A549 treated with CpdA at 1 μM for 4 hours (cell line): ENCODE measurements at places on chromosomes 3 and 15. TPM values are rescaled to one million over a fixed set of nuclear protein-coding genes. Genes with fewer than 3 reads are reported as not detected.

Gene P2RY12
- total RNA-seq: not detected in 5 replicates

Gene CD80
- not detected in 5 replicates for total RNA-seq

Gene CHRM5
- 0.01 to 0.02 TPM in 2 of 5 replicates, not detected in the others for total RNA-seq

Gene CYP11A1
- not detected in 5 replicates for total RNA-seq

Gene GOLGA8A
- 5.9 to 10.4 TPM (median 7.3 TPM) in 5 replicates for total RNA-seq

Gene ASTE1
- total RNA-seq: 3.6 to 5.0 TPM (median 4.1 TPM) in 5 replicates

Gene GBE1
- 26.0 to 33.3 TPM (median 30.1 TPM) in 5 replicates for total RNA-seq

Gene PP2D1
- not detected in 5 replicates for total RNA-seq

Gene AGTR1
- 0.30 to 0.50 TPM (median 0.42 TPM) in 5 replicates for total RNA-seq

Gene SLC22A13
- 0.06 to 0.12 TPM (median 0.10 TPM) in 3 of 5 replicates, not detected in the others for total RNA-seq

Gene TERC
- 0.16 TPM in 1 of 5 replicates, not detected in the others for total RNA-seq

Gene COL7A1
- 152 to 242 TPM (median 215 TPM) in 5 replicates for total RNA-seq

Gene EFHB
- total RNA-seq: 0.37 to 1.1 TPM (median 0.41 TPM) in 5 replicates

Gene C2CD4A
- total RNA-seq: 0.02 to 0.05 TPM (median 0.04 TPM) in 4 of 5 replicates, not detected in the other

Gene GOLGA6D
- 0.05 TPM in 1 of 5 replicates, not detected in the others for total RNA-seq

Gene TGM4
- 0.02 to 0.08 TPM (median 0.06 TPM) in 4 of 5 replicates, not detected in the other for total RNA-seq

Gene PLA1A
- 0.33 to 0.50 TPM (median 0.37 TPM) in 4 of 5 replicates, not detected in the other for total RNA-seq

Gene NANOGP8
- total RNA-seq: not detected in 5 replicates

Gene PPM1L
- 0.54 to 0.90 TPM (median 0.61 TPM) in 5 replicates for total RNA-seq

Gene NIT2
- 64.4 to 91.8 TPM (median 87.7 TPM) in 5 replicates for total RNA-seq

Gene SLC24A1
- total RNA-seq: 2.2 to 5.1 TPM (median 4.0 TPM) in 5 replicates

Gene RASGRF1
- 0.27 to 0.87 TPM (median 0.42 TPM) in 5 replicates for total RNA-seq

Gene GPR27
- 3.0 to 3.3 TPM (median 3.2 TPM) in 5 replicates for total RNA-seq

Gene TF
- 0.51 to 4.1 TPM (median 0.87 TPM) in 5 replicates for total RNA-seq

Gene IL17RB
- 0.94 to 1.6 TPM (median 1.1 TPM) in 5 replicates for total RNA-seq

Gene MEX3B
- total RNA-seq: 4.3 to 6.4 TPM (median 4.7 TPM) in 5 replicates

Gene LTF
- total RNA-seq: 0.07 TPM in 1 of 5 replicates, not detected in the others

Gene CORO2B
- total RNA-seq: 2.7 to 4.8 TPM (median 3.7 TPM) in 5 replicates

Gene MUSTN1
- total RNA-seq: 0.52 TPM in 1 of 5 replicates, not detected in the others

Gene GRK7
- total RNA-seq: 0.02 to 0.06 TPM (median 0.03 TPM) in 3 of 5 replicates, not detected in the others

Gene ACKR4
- total RNA-seq: not detected in 5 replicates

Gene QARS1
- 124 to 161 TPM (median 149 TPM) in 5 replicates for total RNA-seq

Gene PLSCR2
- not detected in 5 replicates for total RNA-seq

Gene WDR93
- 0.06 to 0.28 TPM (median 0.21 TPM) in 4 of 5 replicates, not detected in the other for total RNA-seq

Gene ZBTB47
- total RNA-seq: 4.7 to 7.5 TPM (median 5.9 TPM) in 5 replicates

Gene SEMA3F
- total RNA-seq: 7.1 to 10.5 TPM (median 10.0 TPM) in 5 replicates

Gene ALDH1L1
- total RNA-seq: 0.11 to 0.64 TPM (median 0.23 TPM) in 5 replicates

Gene MNS1
- 2.7 to 3.4 TPM (median 3.1 TPM) in 5 replicates for total RNA-seq

Gene SERINC4
- total RNA-seq: 0.05 to 0.12 TPM (median 0.08 TPM) in 4 of 5 replicates, not detected in the other

Gene NXPE3
- total RNA-seq: 22.1 to 27.3 TPM (median 24.2 TPM) in 5 replicates

Gene UBE2E2
- total RNA-seq: 29.9 to 38.6 TPM (median 31.2 TPM) in 5 replicates

Gene NAALADL2
- 0.11 to 0.40 TPM (median 0.34 TPM) in 3 of 5 replicates, not detected in the others for total RNA-seq

Gene KLHL40
- not detected in 5 replicates for total RNA-seq

Gene CPEB1
- total RNA-seq: 2.8 to 4.0 TPM (median 3.8 TPM) in 5 replicates

Gene PCSK6
- 11.2 to 12.4 TPM (median 11.4 TPM) in 5 replicates for total RNA-seq

Gene FBXO40
- not detected in 5 replicates for total RNA-seq

Gene PCLAF
- 155 to 299 TPM (median 157 TPM) in 5 replicates for total RNA-seq
